Activated CD4-positive, alpha-beta T cell treated with anti-CD3 and anti-CD28 coated beads, Interleukin-2, amount 10 ng/mL, durations not matched to agents 24 days and 14 days (primary cell): ENCODE measurements at places on chromosomes 11 and 22. TPM values are rescaled to one million over a fixed set of nuclear protein-coding genes. Genes with fewer than 3 reads are reported as not detected.

GRCh38 chr22:42644422-42645340 lies 4.3 kb upstream of the ATP5MGL start:
- DNase-seq, result no peak

GRCh38 chr11:5937868-5938602 lies 4.0 kb upstream of the OR56A3 start:
- no peak for DNase-seq

DNA sequence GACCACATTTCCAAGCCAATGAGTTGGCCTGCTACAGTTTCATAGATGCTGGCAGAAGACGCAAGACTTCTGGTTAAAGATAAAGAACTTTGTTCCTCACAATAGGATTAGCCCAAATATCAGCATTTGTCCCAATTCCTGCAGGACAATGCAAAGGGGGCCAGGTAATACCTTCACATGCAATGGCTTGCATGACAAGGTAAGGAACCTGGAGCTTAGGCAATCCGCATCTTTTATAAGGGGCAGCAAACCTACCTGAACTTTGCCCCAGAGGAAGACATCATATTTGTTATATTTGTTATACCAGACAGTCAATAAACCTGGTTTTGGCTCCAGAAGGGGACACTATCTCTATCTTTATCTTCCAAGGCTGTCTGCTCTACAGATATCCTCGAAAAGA lies 5.3 kb downstream of the P2RY6 start:
- DNase-seq, result no peak

GRCh38 chr11:95715777-95716241 lies 73.8 kb downstream of the FAM76B start:
- DNase-seq, result peak; percentile 73

Gene TMEM45B
- total RNA-seq, result 0.37 and 0.45 TPM in 2 replicates
